ENCODE measurements at places on chromosomes 7 and 10. TPM values are rescaled to one million over a fixed set of nuclear protein-coding genes. Genes with fewer than 3 reads are reported as not detected.

DOCK4 gene
- total RNA-seq = 26.1 TPM

DNA sequence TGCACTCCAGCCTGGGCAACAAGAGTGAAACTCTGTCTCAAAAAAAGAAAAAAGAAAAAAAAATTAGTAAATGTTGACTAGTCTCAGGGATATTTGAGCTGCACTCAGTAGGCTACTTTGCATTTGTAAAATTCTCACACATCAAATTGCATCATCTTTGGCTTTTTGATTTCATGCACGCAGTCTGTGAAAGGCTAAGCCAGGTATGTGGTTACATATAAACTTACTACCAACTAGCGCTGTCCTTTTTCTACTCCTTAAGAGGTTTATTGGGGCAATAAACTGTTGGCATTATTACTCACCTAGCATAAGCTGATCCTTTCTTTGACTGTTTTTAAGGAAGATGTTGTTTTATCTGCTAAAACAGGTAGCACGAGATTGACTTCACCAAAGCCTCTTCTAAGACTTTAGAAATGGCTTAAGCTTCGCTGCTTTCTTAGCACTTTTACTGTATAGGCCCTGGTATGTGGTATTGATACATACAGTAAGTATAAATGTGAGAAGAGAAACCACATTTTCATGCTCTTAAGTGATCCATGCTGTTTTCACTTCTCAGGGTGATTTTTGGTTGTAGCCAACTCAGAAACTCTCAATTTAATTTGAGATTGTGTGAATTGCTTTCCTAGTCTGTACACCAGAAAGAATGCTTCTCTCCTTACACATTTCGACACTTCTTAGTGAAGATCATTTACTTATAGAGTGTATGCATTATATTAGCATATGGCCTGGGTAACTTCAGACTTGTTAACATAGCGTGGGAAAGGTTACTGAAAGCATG lies 323.9 kb downstream of the AUTS2 start:
- DNase-seq = no peak

ZNF117 gene
- 12.2 TPM for total RNA-seq

DNA sequence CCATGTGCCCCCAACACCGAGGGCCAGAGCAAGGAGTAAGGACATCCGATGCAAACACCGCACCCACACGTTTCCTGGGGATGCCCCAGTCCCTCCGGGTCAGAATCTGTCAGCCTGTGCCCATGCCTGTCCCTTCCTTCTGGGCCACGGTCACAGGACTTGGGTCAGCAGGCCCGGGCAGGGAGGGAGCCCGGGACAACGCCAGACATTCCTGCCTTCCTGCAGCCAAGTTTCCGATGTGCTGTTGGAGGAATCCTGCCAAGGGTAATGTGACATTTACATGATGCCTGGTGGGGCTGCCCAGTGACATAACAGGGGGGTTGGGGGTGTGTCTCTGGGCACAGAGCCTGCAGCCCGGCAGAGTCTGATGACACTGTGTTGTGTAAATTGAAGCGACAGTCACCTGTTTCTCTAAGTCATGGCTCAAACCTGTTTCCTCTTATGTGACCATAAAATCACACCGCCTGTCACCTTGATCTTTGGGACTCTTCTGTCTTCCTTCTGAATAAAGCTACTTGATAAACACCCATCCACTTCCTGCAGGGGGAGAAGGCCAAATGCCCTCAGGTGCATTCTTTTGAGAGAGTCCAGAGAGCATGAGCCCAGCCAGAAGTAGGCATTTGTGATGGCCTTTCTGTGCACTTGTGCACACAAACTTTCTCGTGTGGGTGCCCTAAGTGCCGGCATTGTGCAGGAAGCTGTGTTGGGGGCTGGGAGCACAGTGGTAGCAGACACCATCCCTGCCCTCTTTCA lies 175.3 kb upstream of the RHEB start:
- DNase-seq = peak; percentile 89

- DNase-seq = no peak
These were observed 163.9 kb upstream of the CDK1 start for GRCh38 chr10:60614363-60614762.

GRCh38 chr10:97320480-97321031 lies 1.5 kb downstream of the FRAT1 start:
- DNase-seq = peak; percentile 80

DNA sequence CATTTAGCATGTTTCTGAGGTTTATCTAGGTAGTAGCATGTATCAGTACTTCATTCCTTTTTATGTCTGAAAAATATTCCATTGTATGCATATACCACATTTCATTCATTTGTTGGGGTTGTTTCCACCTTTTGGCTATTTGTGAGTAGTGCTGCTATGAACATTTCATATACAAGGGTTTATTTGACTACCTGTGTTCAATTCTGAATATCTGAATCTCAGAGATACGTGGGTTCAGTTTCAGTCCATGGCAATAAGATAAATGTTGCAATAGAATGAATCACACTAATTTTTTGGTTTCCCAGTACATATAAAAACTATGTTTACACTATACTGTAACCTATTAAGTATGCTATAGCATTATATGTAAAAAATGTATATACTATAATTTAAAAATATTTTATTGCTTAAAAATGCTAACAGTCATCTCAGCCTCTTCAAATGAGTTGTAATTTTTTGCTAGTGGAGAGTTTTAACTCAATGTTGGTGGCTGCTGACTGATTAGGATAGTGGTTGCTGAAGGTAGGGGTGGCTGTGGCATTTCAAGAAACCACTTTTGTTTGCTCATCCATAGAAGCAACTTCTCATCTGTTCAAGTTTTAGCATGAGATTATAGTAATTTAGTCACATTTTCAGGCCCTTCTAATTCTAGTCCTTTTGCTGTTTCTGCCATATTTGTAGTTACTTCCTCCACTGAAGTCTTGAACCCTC lies 13.9 kb downstream of the PLEKHA1 start:
- no peak for DNase-seq

DNA sequence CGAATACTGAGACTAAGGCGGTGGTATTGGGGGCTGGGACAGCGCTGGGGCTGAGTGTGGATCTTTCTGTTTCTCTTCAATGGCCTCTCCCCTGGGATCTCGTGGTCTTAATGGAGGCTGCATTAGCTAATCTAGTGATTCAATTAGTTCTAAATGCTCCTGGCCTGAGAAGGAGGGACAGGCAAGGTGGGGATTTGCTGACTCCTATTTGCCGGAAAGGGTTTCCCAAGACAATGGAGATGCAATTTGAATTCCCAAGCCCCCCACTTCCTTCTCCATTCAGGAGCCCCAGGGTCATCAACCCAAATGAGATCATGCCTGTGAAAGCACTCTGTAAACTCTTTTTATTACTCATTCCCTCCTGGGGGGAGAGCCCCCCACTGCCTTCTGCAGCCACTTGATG lies 111.7 kb upstream of the PLXNA4 start:
- DNase-seq = no peak

DNA sequence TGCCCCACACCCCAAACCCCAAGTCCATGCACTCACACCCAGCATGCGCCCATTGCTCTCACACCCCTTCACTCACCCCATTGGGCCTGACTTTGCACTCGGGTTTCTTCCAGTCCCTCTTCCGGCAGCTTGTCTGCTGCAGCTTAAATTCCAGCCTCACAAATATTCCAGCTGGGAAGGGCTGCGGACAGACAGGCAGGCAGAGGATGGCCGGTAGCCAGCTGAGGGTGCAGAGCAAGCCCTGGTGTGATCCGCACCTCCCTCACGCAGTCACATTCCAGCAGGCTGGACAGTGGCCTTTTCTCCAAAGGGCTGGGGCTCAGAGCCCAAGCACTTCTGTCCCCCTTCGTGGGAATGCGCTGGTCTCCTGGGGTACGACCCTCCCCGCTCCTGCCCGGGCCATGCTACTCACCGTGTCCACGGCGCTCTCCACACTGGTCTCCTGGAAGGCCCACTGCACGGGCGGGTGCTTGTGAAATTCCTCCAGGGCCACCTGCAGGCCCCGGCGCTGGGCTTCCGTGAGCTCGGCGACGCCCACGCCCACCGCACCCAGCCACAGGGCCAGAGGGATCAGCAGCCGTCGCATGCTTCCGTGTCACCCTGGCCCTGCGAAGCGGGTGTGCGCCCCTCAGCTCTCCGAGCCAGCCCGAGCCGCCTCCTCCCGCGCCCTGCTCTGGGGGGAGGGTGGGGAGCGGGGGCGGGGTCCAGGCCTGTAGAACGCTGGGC lies 1.2 kb downstream of the RARRES2 start:
- DNase-seq = no peak

- no peak for DNase-seq
These were observed 115.3 kb downstream of the DGKI start for GRCh38 chr7:137731436-137731835.

EEPD1 gene
- total RNA-seq = 9.7 TPM

ESYT2 gene
- 181 TPM for total RNA-seq

DNA sequence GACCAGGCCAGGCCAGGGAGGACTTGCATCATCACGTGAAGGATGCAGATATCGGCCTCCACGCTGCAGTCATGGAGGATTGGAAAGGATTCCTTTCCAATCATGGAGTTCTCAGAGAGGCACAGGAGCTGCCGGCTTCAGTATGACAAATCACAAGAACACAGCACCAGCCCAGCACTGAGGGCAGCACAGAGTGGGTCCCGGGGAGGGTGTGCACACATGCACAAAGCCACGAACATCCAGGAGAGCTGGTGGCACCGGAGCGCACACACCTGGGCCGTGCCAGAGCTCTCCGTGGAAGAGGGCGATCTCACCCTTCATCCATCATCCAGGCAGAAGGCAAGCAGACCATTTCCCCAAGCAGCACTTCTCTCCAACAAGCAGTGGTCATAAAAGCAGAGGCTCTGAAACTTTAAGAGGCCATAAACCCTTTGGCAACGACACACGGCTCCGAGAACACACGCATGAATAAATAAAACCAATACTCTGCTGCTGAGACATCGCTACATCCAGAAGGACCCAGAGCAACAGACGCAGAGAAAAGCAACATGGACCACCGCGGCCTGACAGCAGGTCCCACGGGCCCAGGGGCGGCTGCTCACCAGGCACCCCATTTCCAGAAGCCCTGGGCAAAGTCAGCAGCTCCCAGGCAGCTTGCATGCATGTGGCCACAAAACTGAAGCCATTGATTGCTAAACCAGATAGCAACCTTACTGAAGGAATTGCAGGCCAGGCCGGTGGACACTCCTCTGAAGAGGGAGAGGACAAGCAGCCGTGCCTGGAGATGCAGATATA lies 180.8 kb downstream of the USP6NL start:
- DNase-seq = no peak

DNA sequence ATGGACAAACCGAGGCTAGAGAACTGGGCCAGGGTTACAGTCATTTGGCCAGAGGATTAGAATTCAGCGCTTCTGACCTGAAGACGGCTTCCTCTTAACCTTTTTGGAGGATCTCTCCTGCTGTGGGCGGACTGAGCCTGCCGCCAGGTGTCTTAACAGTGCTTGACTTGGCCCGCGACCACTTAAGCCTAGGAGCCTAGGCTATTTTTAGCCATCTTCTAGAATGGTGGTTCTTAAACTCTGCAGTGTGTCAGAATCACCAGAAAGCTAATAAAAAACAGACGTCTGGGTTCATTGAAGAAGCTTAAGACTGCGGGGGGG lies 722 bp downstream of the MDH2 start:
- no peak for DNase-seq

GIMAP6 gene
- total RNA-seq = 24.5 TPM

- DNase-seq = no peak
These were observed 85.0 kb downstream of the KMT2E start for GRCh38 chr7:105098863-105099515.

DNA sequence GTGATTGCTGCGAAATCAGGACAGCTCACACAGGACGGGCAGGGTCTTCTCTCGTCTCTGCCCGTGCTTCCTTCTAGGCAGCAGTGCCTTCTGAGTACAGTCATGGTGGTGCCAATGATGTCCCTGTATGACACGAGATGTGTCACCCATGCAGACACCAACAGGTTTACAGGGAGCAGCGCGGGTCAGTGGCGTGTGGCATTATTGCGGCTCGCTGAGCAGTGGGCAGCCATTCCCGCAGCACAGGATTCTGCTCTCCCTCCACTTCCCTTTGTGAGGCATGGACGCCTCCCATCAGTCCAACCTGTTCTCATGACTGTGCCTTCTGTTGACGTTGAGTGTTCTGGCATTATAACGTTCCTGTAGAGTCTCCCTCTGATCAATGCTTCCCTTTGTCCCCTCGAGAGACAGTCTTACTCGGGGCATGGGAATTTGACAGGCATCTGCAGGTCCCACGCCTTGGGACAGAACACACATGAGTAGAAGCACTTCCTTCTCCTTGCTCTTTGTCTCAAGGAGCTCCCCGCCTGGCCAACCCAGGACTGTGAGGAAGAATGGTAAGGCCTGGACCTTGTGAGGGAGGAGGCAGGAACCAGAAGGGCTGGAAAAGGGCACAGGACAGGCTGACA lies 219.5 kb downstream of the PAXIP1 start:
- no peak for DNase-seq

DNA sequence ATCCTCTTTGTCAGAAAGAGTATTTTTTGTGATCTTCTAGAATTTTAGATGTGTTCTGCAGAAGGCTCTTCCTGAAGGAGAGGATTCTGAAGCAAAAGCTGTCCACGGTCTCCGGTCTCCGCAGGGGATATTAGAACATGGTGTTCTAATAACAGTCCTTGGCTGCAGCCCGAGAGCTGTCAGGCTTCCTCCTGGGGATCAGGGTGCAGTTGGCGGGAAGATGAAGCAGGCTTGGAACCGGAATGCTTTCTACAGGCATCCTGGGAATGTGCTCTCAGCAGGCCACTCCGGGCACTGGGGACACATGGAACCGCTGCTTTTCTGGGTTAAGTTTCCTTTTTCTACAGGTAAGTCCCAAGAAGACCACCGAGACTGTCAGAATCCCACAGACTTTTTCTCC lies 118.6 kb upstream of the PARD3 start:
- DNase-seq = no peak

GHRHR gene
- 1.2 TPM for total RNA-seq

DNA sequence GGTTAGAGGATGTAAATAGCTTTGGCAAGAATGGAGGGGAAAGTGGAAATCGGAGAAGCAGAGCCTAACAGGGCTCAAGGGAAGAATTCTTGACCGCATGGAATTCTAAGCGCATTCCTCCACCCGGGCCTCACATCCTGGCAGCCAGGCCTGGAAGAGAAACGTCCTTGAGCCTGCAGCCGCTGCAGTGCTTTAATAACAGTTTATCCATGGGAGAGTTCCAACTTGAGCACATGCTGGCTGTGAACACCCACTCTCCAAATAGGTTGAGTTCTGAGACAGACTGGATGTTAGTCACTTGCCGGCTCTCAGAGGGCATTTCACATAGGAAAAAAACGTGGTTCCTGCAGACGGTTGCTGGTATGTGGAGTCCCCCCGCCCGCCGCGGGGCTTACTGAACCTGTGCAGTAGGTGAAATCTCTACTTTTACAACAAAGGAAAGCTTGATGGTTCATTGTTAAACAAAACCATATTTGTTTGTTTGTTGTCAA lies 61.4 kb upstream of the STEAP1B start:
- peak; percentile 95 for DNase-seq

All from posterior vena cava (tissue), 2 donors.